ENCODE measurements at places on chromosomes 1 and 21.

DNA sequence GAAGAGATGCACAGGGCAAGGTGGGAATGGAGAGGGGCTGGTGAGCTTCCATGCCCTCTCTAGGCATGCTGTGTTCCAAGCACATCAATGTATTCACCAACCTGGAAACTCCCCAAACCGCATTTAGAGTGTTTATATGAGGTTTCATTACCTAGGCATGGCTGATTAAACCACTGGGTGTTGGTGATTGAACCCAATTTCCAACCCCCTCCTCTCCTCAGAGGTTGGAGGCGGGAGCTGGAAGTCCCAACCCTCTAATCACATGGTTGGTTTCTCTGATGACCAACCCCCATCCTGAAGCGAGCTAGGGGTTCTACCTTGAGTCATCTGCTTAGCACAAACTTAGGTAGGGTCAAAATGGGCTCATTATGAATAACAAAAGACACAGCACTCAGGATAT is 3.0 kb upstream of the PPIE start:
- no peak for DNase-seq

GRCh38 chr1:201582705-201583442 is 43.9 kb downstream of the NAV1 start:
- no peak for DNase-seq

DNA sequence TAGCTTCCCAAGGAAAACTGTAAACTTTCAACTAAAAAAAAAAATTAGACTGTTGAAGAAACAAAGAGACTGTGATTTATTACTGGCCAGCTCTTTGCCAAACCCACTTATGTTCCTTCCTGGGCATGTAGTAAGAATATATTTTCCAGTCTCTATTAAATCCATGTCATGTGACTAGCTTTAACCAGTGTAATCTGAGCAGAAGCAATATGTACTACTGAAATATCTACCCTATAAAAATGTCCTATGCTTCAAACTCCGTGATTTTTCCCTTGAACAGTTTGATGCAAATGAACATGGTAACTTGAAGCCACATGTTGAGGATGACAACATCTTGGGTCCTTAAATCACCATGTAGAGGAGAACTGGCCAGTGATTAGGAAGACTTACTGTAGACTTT is 144.5 kb downstream of the NTMT2 start:
- DNase-seq: no peak

DNA sequence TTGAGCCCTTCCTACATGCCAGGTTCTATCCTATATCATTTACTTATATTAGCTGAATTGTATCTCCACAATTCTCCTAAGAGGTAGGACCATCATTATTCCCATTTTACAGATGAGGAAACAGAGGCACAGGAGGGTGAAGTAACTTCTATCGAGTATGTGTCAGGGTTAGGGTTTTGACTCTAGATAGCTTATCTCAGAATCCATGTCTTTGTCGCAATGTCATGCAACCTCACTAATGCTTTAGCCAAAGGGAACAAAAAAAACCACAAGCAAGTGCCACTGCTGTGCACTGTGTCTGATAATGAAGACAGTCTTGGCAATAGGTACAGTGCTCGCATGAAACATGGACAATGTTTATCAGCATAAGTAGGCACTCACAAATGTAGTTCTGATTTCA is 95.4 kb upstream of the CLDN14 start:
- DNase-seq: no peak

DNA sequence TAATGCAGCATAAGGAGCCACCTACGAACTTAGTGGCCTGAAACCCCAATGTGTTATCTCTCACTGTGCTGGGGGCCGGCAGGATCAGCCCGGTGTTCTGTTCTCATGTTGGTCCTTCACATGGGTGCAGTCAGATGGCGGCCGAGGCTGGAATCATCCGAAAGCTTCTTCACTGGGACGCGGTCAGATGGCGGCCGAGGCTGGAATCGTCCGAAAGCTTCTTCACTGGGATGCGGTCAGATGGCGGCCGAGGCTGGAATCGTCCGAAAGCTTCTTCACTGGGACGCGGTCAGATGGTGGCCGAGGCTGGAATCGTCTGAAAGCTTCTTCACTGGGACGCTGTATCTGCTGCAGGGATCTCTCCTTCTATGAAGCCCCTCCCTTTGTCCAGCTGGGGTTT is 12.6 kb upstream of the PCBP3 start:
- DNase-seq: no peak
